Stimulated activated CD4-positive, alpha-beta T cell treated with anti-CD3 and anti-CD28 coated beads, Interleukin-1b, Interleukin-23, amount 100 ng/mL, for 1 hour (primary cell): ENCODE measurements at places on chromosomes 5 and 9.

- DNase-seq, result no peak
These were observed 126.4 kb upstream of the ICE1 start for GRCh38 chr5:5296051-5296450.

GRCh38 chr5:93022796-93023447 is 558.1 kb downstream of the NR2F1-AS1 start:
- DNase-seq, result no peak

GRCh38 chr9:27749838-27750237 is 176.6 kb upstream of the C9orf72 start:
- DNase-seq, result no peak

DNA sequence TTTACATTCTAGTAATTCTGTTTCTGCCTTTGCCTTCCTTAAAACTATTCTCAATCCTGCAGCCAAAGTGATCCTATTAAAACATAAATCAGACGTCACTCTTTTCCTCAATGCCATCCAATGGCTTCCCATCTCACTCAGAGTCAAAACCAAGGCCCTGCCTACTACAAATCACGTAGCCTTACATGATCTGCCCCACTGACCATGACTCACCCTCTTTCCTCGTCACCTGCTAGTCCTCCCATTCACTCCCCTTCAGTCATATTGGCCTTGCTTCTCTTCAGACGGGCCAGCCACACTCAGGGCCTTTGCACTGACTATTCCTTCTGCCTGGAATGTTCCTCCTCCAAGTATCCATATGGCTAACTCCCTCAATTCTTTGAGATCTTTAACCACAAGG is 39.0 kb upstream of the DMXL1 start:
- no peak for DNase-seq

GRCh38 chr9:672851-673250 is 168.6 kb upstream of the DMRT1 start:
- DNase-seq, result no peak

GRCh38 chr9:94150890-94151650 is 66.8 kb downstream of the PTPDC1 start:
- DNase-seq, result no peak

DNA sequence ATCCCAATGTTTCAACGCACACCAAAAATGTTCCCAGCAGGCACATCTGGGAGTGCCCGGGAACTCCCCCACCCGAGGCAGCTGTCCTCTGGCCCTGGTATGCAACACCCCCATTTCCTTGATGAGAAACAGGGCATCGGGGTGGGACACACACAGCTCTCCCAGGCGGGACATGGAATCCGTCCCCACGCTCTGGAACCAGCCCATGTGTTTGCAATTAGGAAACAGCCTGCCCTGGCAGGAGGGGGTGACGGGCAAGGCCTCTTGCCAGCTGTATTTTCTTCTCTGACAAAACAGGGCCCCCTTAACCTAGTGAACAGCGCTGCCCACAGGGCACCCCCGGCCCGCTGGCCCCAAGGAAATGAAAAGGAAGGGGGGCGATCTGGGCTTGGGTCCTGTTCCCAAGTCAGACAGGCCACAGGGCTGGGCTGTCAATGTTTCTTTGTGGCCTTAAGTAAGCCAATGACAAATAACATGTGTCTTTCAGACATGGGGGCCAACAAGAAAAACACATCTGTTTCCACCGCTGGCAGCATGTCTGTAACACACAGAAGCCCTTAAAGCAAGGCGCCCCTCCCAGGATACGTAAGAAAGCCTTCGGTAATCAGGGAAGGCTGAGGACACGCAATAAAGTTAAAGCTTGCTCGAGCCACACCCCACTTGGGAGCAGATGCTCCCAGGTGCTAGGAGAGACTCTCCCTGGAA is 125.3 kb downstream of the ROR2 start:
- DNase-seq, result no peak

GRCh38 chr9:122126331-122127261 is 33.0 kb downstream of the NDUFA8 start:
- DNase-seq, result no peak

GRCh38 chr5:92353107-92354030 is 970.3 kb upstream of the ARRDC3 start:
- DNase-seq, result no peak

DNA sequence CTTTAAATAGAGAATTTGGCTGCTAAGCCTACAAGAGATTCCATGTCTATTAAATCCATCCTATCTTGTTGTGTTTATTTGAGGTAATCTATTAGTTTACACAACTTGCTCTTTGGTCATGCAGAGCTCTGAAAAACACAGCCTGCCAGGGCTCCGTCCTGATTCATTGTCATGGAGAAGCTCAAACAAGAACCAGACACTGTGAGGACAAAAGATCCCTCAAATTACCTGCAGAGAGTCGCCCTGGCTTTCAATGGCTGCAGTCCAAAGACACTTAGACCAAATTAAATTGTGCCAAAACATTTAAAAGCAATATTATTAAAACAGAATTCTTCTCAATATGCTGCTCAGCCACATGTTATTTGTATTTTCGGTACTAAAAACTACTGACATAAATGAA is 60.1 kb downstream of the CDH18 start:
- no peak for DNase-seq

DNA sequence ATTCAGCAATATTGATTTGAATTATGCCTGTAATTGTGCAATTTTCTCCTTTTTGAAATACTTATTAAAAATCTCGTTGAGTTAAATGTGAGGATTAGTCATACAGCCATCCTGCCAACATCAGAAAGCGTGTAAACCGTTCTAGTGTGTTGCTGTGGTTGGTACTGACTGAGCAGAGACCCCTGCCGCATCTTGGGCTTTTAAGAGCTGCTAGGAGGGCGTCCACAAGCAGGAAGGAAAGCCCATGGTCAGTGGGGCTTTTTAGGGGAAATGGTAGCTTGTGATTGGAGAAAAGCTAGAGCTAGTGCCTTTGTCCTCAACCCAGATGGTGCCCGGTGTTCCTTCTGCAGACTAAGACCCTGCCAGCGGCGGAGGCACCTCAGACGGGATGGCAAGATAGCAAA is 1.3 kb downstream of the SDHA start:
- DNase-seq, result no peak

DNA sequence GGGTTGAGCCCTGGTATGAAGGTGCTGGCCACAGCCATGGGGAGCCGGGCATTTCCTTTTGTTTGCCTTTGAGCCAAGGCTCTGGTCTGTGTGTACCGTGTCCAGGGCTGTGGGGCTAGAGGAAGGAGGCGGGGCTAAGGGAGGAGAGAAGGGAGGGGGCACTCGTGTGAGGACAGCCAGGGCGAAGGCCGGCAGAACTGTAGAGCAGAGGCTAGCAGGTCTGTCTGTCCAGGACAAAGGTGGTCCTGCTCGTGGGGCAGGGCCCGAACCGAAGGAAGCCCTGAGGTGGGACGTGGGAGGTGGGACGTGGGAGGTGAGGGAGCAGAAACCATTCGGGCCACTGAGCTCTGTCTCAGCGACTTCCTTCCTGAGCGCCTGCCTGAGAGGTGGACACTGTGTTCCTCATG is 41.3 kb upstream of the TESK1 start:
- DNase-seq, result no peak

DNA sequence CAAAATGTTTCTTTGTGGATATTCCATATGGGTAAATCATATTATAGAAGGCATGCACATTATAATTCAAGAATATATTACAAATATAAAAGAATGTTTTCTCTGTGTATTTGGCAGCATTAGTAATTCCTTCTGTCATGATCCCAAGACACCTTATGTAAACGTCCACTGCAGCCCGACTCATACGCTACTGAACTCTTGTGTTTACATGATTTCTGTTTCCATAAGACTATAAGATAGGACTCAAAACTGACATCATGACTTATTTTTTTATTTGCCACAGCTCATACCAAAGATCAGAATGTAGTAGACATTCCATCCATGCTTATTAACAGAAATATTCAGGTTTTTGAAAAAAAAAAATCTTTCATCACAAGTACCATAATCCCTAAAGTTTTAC is 234.1 kb downstream of the AP3B1 start:
- no peak for DNase-seq

GRCh38 chr9:20550326-20550725 is 72.0 kb downstream of the MLLT3 start:
- DNase-seq, result no peak

- no peak for DNase-seq
These were observed 16.0 kb downstream of the DOCK2 start for GRCh38 chr5:169653091-169653490.

DNA sequence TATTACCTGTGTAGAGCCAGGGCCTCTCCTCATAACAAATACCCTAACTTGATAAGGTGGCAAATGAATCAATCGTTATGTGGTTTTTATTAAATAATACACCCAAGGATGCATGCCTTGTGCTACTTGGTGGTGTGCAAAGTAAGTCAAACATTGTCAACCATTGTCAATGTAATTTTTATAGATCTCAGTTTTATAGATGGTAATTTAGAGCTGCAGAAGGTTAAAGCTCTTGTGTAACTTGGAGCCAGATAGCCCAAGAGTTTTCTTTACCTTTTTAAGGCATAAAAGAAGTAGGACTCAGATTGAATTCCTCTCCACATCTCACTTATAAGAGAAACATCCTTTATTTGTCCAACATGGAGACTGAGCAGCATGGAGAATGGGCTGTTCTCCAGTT is 304.7 kb downstream of the NTRK2 start:
- no peak for DNase-seq
